Stimulated activated naive B cell treated with anti-CD40 and anti-IgM and Interleukin-4, amounts not matched to agents 10 μg/mL and 1 μg/mL and 100 μg/mL, for 72 hours (primary cell): ENCODE measurements at places on chromosomes 2 and 18.

DNA sequence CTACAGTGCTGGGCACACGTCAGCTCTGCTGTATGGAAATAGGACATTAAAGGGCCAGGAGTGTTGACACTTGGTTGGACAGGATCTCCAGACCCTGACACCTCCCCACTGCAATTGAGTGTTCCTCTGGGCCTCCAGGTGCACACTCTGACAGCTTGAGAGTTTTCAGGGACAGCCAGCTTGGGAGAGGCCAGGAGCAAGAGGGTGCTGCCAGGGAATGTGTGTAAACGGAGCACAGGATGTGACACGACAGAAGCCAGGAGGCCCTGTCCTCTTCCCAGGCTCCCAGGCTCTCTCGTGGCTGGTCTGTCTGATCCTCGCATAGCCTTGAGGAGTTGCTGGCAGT, 318.1 kb upstream of the HS6ST1 start:
- no peak for DNase-seq

DNA sequence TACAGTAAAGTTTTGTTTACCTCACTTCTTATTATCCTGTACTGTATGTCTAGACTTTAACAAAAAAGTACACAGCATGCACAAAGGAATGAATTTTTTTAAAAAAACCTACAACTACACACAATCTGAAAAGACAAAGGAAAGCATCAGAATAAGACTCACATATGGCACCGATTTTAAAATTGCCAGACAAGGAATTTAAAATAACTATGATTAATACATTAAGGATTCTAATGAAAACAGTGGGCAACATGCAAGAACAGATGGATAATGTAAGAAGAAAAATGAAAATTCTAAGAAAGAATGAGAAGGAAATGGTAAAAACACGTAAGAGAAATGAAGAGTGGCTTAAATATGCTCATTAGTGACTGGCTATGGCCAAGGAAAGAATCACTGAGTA, 638.2 kb downstream of the FBXO15 start:
- no peak for DNase-seq

- DNase-seq: no peak
These were observed 16.2 kb downstream of the TANC1 start for GRCh38 chr2:158984604-158985135.

DNA sequence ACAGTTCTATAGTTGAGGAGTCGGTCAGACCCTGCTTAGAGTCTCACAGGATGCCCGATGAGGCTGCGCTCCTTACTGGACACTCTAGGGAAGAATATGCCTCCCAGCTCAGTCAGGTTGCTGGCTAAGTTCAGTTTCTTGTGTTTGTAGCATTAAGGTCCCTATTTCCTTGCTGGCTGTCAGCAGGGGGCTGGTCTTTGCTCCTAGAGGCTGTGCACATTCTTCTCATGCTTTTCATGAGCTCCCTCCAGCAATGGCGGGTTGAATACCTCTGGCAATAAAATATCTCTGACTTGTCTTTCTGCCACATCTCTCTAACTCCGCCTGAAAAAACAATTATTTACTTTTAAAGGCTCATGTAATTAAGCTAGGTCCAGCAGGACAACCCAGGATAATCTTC, 79.4 kb upstream of the DNAJC10 start:
- DNase-seq: no peak

- no peak for DNase-seq
These were observed 39.8 kb upstream of the TMEM163 start for GRCh38 chr2:134758633-134759032.

DNA sequence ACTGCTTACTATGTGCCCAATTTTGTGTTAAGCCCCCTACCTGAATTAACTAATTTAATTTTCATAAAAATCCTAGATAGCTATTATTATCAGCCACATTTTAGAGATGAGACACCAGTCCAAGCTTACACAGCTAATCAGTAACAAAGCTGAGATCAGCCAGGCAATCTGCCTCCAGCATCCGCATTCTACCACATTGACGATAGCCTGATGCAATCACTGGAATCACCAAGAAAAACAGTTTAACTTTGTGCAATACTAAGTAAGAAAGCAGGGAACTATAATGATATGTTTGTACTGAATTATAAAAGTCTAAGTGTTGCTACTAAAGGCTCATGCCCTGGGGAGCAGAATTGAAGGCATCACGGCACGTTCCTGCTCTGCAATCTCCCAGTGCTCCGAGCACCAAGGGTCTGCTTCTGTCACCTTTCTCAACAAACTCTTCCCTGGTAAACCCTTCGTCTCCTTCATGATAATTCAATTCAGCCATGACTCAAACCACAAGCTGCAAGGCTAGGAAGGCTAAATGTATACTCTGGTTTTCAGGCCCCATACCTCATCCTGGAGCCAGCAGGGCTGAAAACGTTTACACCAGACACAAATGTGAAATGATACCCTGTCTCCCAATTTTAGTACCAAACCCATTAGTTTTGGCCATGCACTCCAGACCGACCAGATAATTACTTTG, 19.4 kb downstream of the KANSL3 start:
- DNase-seq: no peak

- no peak for DNase-seq
These were observed 30.9 kb upstream of the IER3IP1 start for GRCh38 chr18:47206945-47207637.

DNA sequence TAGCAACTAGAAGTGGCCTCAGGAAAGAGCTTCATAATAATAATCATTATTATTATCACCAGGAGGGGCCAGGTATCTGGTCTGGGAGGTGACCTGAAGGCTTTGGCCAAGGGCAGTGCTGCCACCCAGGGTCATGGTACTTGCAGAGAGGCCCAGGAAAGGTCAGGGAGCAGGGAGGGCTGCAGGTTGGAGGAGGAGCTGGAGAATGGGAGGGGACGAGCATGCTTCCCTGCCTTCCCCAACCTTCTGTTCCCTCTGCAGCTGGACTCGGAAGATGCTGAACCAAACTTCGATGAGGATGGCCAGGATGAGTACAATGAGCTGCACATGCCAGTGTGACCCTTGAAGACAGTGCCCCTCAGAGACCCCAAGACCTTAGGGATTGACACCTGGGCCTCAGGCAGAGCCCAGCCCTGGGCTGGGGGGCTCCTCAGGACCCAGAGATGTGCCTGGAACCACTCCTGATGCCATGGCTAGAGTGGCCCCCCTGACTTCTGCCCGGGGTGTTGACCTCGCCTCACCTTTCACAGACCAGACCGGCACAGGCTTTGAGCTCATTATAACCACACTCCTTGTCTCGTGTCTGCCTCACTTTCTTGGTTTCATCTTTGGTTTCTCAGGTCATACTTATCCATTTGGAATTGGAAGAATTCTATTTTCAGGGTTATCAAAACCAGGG, 14.1 kb downstream of the SLC4A3 start:
- DNase-seq: no peak

- DNase-seq: no peak
These were observed 29.2 kb upstream of the ZDBF2 start for GRCh38 chr2:206245265-206245672.

- DNase-seq: no peak
These were observed 74.7 kb downstream of the BMPR2 start for GRCh38 chr2:202450785-202451184.

GRCh38 chr2:104865096-104865470, 11.2 kb downstream of the POU3F3 start:
- no peak for DNase-seq

GRCh38 chr2:19774805-19775176, 127.0 kb downstream of the TTC32 start:
- no peak for DNase-seq

- DNase-seq: no peak
These were observed 34.8 kb downstream of the TBC1D8 start for GRCh38 chr2:101116348-101116747.

DNA sequence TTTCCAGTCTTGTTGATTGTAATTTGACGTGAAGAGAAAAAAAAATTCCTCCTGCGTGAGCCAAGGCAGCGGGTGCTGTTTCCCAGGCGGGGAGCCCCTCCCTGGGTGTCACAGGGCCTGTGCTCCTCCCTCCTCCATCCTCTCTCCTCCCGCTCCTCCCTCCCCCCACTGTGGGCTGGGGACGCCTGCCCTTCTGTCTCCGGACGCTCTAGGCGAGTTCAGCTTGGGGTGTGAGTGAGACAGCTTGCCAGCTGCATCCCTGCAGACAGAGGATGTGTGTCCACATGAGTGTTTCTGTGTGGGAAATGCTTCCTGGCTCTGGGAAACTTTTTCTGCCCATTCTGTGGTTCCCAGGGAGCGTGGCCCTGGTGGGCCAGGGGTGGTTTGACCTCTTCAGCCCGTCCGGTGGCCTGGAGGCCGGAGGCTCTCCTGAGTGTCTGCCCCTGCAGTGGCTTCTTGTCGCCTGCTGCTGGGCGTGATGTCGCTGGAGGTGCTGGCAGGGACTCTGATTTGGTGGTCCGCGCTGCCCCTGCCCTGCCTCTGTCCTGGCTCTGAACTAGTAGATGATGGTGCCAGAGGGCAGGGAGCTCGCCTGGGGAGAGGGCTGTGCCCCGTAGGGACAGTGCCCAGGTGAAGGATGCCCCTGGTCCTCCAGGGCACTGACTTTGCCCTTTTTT, 96.4 kb downstream of the USP40 start:
- DNase-seq: no peak

GRCh38 chr18:51503351-51503750, 305.9 kb upstream of the MEX3C start:
- no peak for DNase-seq

- DNase-seq: no peak
These were observed 40.1 kb downstream of the CRACDL start for GRCh38 chr2:98895901-98896300.

- DNase-seq: no peak
These were observed 34.4 kb downstream of the TEX51 start for GRCh38 chr2:126932966-126933710.

- DNase-seq: no peak
These were observed 32.5 kb downstream of the MERTK start for GRCh38 chr2:111930875-111931274.

DNA sequence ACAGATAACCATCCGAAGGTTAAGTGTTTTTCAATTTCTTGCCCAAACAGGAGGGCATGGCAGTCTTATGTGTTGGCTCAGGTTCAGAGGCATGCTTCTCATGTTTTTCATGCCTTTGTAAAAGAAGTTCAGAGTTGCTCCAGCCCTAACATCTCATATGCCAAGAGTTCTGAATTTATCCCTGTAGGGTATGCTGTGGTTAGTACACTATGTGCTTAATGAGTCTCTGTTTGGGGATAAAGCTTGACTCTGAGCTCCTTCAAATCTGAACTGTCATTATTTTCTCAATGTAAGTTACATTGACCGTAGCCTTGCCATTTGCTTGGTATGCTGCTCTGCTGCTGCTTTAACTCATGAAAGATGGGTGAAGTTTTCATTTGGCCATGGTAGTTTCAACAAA, 67.9 kb upstream of the PNPT1 start:
- DNase-seq: no peak

DNA sequence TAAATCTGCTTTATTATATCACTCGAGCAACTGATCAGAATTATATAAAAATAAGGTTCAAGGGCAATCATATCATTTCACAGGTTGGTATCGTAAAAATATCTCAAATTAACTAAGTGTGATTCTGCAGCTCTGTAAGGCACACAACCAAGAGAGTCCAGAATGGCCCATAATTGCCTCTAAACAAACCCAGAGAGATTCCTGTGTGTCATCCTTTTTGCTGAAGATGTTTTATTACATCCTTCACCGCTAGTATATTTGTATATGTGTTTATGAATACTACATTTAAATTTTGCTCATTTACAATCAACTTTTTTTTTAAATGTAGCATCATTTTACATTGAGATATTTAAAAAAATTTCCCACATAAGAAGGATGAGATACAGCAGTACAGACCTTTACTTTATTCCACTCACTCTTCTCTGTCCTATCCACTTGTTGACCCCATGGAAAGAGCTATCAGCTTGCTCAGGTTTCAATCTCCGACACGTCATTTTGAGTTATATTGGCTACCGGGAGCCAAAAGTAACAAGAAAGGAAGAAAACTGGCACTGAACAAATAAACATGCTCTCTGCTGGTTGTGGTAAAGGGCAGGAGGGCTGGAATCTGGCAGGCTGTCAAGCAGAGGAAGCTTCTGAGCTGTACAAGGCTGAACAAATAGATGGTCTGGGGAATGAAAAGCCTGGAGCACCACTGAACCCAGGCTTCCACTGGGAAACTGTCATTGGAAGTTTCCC, 23.1 kb downstream of the PLA2R1 start:
- DNase-seq: no peak

DNA sequence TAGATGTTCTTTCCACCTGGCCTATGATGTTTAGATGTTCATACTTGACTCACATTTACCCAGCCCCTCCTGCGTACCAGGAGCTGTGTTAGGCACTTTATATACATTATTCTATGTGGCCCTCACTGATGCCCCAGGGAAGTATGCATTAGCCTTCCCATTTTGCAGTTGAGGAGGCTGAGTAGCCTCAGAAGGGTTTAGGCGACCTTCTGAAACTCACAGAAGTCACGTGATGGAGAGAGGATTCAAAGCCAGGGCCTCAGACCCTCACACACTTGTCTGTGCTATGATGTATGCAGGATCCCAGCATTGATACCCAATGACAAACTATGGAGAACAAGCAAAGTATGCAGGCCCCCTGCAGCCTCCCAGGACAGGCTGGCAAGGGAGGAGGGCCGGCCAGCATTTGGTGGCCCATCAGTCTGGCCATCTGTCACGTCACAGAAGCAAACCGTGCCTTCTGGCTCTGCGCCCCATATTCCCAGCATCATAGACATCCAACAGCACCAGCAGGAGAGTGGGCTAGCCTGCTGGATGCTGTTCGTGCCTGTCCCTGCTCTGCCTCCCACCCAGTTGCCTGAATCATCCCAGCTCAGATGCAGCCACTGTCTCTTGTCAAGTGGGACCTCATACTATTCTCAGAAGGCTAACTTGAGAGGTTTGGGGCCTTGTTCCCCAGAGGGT, 33.6 kb downstream of the EHD3 start:
- DNase-seq: no peak

GRCh38 chr18:23784832-23785245, 95.6 kb downstream of the LAMA3 start:
- DNase-seq: no peak

DNA sequence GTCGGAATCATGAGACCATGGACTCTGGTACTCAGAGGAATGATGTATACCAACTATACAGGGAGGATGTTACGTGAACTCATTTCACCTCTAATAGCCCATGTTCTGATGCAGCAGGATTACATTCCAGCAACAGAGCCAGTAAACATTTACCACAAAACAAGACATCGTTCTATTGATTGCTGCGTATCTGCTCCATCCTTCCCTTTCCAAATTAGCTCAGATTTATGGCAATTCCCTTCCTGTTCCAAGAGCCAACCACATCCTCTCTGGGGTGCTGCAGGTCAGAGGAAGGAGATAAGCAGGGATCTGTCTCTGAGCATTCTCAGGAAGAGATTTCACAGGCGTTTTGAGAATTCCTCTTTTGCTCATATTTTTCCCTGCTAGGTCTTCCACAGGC, 98.3 kb downstream of the KLF7 start:
- DNase-seq: no peak
